ENCODE measurements at places on chromosomes 5 and 9.

DNA sequence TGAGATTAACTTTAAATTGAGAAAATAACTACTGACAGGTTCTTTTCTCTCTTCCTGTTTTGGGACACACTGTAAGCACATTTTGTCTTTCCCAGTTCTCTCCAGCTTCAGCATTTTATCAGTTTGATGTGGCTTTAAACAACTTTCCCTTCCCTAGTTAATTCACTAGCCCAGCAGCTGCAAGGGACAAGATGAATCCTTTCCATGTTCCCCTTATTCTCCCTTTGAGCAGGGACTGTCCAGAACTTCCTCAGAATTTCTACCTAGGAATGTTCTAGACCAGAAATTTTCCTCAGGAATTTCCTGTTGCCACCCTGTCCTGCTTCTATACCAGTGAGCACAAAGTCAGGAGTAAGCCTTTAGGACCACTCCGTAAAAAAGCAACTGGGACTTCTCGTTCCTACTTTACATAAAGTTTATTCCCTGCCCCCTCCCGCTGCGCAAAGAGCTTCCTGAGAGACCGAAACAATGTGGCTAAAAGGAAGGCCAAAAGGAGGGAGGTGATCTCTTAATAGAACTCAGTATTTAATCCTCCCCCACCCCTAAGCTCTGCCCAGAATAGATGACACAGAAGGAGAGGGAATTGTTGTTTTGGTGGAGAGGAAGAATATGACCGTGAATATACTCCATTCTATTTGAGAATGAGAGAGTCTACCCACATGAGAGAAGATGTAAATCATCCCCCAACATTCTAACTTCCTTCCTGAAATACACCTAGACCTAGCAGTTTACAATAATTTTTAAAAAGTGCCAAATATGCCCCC is 61.9 kb downstream of the GLIS3 start:
- peak; percentile 50 for DNase-seq

DNA sequence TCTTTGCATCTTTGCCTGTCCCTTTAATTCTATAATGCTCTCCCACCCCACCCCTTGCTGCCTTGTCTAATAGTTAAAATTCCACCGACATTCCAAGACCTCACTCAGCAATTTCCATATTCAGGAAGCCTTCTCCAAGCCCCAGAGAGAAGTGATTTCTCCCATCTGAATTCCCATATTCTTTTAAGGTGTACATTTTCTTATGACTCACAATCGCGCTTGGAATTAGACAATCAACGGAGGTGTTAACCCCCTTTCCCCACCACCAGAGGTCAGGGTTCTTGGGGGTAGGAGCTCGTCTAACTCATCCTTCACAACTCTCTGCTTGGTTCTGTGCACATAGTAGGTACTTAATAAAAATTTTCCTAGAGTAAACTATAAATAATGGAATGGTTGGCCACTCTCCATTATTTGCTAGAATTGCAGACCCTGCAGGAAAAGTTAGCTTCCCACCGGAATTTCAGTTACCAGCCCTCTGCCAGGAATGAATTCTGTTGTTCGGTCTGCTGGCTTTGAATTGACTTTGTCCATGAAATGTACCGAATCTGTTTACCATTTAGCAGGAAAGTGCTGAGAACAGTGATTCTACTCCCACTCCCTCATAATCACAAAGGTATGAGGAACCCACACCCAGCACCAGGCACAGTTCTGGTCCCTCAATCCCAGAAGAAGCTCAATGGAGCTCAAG is 5.0 kb downstream of the KCNIP1 start:
- peak; percentile 56 for DNase-seq

- no peak for DNase-seq
These were observed 102.3 kb upstream of the PHYKPL start for GRCh38 chr5:178334861-178335260.

DNA sequence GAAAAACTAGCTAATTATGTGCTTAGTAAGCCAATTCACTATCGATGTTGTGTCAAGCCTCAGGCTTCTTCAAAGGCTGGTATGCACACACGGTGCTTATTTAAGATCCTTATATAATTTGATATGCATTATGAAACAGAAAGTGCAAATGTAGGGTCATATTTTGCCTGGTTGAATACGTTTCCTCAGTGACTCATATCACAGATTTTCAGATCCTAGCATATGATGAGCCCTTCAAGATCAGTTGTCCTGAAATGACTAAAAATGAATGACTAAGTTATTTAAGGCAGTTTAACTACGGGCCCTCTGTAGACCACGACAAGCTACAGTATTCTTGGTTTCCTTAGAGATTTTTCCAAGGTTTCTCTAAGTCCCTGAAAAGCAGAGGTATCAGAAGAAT is 778.3 kb downstream of the PRELID2 start:
- DNase-seq = peak; percentile 2

DNA sequence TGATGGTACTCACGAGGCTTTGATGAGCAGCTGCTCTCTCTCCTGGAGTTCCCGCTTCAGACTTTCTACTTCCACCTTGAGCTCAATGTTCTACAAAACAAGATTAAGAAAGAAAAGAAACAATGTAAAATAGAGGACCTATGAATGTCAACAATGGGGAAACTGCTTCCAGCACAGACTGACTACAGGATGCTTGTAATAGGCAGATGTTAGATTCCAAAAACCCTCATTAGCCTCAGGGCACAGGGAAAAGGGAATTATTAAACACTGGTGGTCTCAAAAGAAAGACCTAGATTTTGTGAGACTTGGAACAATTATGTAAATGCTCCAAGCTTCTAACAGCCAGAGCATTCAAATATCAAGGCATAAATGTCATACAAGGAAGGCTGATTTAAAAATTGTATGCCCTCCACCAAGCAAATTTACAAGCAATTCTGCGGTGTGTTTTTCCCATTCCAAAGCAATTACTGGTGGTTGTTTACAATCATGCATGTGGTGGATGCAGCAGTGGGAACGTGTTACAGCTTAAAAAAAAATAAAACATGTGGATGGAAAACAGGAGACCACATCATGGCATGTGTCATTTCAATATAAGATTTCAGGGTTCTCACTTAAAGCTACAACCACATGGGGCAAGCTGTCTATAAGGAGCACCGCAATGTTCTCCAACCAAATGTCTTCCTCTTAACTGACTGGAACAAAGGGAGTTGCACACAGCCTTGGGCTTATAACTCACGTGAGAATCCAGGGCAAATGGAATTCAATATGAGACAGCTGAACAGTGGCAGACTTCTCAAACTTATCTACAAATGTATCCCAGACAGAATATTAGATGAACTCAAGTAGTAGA is 34.0 kb downstream of the CDK5RAP2 start:
- no peak for DNase-seq

GRCh38 chr5:124773315-124774311 is 27.2 kb upstream of the ZNF608 start:
- DNase-seq = no peak

Data from Caki2 (cell line).